ENCODE measurements at places on chromosomes 2 and 18.

DNA sequence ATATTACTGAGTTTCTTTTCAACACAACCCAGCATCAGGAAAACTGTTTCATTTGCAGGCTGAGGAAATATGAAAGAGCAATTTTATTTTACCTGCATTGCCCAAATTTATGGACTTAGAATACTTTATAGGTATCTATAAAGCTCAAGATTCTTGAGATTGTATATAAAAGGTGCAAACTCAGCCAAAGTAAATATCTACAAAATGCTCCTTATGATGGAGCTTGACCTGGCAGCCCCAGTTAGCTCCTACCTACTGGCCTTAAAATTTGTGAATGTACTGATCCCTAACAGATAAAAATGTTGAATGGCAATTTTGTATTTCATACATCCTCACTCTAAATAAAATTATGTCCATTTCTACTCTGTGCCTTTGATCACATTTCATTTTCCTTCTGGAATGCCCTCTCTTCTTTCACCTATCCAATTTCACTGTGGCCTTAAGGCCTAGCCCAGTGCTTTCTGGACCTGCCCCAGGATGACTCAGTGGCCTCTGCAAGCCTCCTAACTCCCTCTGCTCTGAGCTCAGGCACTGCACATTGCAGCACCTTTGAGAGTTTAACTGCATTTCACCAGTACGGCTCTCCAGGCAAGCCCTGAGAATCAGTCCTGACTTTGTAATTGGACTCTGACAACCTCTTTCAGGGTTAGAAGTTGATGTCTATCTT is 125.9 kb downstream of the ANTXR1 start:
- peak; percentile 80 for DNase-seq

- no peak for DNase-seq
Observed at GRCh38 chr2:187319441-187320108, 128.5 kb downstream of the CALCRL start.

DNA sequence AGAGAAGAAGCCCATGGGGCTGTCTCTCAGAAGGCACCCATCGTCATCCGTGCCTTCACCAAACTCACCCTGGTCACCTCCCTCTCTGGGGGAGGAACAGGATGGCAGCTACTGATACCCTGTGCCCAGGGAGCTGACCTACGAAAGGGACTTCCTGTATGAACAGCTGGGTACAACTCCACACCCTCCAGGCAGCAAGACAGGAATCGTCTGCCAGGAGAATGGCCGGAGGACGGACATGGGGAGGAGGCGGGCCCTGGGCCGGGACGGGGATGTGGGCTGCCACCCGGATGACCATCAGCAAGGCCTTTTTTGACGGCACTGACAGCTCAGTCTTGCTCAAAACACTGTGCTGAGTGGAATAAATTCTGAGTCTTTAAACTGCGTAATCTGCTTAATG is 243.6 kb downstream of the HDAC4 start:
- DNase-seq = no peak

DNA sequence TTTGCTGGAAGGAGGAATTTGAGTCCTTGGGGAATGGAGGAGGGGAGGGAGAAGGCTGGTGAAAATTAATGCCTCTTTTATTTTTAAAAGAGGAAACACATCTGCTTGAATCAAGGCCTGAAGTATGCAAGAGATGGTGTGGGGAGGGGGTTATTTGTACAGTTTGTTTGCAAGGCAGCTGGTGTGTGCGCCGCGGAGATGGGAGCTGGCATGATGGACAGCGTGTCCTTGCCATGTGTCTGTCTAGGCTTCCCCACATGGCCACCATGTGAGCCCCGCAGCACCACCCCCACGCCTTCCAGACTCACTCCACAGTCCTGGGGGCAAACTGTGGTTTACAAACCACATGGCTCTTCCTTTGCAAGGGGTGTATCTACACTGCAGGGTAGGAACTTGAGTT is 154.8 kb upstream of the APCDD1 start:
- DNase-seq = peak; percentile 34

- no peak for DNase-seq
Observed at GRCh38 chr2:185921048-185921756, 182.6 kb downstream of the FSIP2 start.
